ENCODE measurements at places on chromosomes 4 and X.
A peak's percentile ranks its signal among the peaks of the same experiment; 100 is the strongest.

- DNase-seq, result no peak
Observed at GRCh38 chrX:55867181-55867651, 149.7 kb downstream of the RRAGB start.

- no peak for DNase-seq
Observed at GRCh38 chr4:176291748-176292147, 22.7 kb upstream of the ASB5 start.

DNA sequence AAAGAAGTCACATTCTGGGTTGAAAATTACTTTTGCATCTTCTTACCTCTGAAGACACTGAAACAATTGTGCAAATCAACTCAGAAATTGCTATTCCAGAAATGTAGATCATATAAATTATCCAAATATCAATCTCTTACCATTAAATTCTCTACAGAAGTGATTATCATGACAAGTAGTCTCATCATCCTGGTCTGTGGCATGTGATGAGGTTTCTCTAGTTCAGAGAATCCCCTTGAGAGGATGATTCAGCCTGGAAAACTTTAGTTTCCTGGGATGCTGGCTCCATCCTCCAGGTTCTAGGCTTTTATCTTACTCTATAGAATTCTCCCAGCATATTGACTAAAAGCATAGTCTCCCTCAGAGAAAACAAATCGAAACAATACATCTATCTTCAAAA is 76.2 kb upstream of the S100G start:
- DNase-seq, result no peak

- no peak for DNase-seq
Observed at GRCh38 chr4:88457307-88458103, 586 bp downstream of the HERC5 start.

DNA sequence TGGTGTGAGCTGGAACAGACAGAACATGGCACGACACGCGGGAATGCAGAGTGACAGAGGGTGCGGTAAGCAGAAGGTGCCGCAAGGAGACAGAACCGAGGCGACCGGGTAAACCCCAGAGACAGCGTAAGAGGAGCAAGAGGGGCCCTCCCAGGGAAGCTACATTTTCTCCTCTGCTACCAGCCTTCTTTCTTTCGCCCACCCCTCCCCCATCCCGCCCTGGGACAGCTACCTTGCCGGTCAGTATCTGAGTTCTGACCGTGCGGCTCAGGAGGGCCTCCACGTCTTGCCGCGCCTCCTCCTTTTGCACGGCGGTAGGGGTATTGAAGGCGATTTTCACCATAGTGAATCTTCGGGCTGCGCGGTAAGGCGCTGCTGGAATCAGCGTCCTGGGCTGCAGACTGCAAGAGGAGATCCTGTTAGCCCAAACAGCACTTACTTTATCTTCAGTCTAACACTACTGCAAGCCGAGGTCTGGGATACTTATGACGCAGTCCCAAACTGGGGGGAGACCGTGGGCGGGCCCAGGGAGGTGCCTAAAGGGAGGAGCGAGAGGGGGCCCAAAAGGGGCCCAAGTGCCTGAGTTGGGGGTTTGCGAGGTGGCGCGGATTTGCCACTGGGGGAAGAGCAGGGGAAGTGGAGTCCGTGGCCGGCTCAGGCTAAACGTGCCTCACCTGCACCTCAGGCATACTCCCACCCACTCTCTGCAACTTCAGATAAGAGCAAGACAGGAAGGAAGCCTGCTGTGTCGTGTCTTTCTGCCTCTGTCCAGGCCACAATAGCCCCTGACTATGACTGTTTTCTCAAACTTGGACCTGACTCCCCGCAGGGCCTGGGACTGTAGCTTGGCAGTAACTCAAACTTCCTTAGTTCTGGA is at the start of gene ITM2A:
ITM2A (minus strand) TSS at position 462 of the 877 bp plus-strand sequence; CDS start at position 343, 119 bp downstream.
- no peak for DNase-seq

- DNase-seq, result no peak
Observed at GRCh38 chrX:146615628-146616348, 193.8 kb upstream of the CXorf51B start.

GRCh38 chrX:150857453-150857852 is 41.0 kb downstream of the CD99L2 start:
- no peak for DNase-seq

DNA sequence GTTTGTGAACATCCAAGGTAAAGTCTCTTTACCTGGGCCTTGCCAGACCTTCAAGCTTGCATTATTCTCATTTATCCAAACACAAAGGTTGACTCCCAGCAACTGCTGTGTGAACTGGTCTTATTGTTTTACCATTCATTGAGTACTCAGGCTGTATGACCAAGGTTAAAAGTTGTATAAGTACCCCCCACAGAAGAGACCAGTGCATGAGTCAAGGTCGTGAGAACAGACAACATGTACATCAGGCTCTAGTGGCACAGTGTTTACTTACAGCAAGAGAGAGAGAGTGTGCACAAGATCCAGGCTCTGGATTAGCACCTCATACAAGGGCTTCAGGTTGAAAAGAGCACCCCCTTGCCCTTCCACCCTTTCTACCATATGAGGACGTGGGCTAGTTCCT is 77.4 kb upstream of the EFNB1 start:
- DNase-seq, result no peak

DNA sequence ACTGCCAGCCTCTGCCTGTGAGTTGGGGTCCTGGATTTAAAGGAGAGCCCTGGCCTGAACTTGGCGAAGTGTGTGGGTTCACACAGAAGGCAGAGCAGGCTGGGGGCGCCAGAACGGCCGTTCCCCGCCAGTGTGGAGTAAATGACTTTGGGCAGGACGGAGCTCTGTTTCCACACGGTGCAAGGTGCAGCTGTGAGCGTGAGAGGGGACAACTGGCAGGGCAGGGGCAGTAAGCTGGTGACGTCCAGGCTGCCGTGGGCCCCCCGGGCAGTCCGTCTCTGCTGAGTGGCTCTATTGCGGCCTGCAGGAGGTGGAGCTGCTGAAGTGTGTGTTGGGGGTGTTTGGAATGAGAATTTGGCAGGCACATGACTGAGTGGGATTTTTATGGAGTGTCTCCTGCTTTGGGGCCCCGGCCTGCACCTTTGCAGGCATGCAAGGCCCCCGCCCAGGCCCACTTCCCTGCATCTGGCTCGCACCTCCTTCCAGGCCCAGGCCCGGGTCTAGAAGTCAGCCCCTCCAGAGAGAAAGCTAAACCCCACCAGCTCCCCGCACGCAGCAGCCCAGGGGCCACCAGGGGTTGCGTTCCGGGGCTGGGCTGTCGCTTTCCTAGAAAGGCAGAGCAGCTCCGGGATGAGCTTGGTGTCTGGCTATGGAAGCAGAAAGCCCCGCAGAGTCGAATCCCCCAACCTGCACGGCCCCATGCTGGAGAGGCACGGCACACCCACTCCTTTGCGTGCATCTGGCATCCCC is 62.2 kb upstream of the GRPEL1 start:
- DNase-seq, result no peak

- DNase-seq, result peak; percentile 31
Observed at GRCh38 chrX:132615391-132616131, 126.7 kb upstream of the MBNL3 start.

DNA sequence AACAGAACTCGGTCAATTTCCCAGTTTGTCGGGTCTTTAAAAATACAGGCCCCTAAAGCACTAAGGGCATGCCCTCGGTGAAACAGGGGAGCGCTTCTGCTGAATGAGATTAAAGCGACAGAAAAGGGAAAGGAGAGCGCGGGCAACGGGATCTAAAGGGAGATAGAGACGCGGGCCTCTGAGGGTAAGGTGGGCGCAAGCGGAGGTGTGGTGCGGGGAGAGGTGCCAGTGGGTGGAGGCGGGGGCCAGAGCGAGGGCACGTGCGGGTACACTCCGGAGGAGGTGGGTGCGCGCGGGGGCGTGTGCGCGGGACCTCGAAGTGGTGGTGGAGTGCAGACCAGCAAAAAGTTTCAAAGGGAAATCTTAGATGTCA is 787 bp upstream of the TET2 start:
- no peak for DNase-seq

GRCh38 chr4:52951016-52951415 is 88.9 kb downstream of the RASL11B start:
- no peak for DNase-seq

- DNase-seq, result no peak
Observed at GRCh38 chr4:107825072-107825824, 516 bp downstream of the SGMS2 start.

DNA sequence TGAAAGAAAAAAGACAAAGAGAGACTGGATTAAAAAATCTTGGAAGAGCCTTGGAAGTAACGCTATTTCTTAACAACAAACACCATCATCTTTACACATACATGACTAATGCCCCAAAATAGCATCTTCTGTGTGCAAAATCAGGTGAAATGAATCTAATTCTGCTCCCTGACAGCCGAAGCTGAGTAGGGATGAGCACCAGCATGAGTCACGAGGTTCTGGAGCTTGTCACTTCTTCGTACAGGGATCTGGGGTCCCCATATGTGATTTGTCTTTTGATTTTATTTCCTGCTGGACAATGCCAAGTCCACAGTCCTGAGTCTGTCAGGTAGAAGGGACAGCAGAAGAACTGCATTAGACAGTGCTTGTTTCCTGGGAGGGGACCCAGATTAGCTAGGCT is 55.9 kb downstream of the OSTC start:
- no peak for DNase-seq

- DNase-seq, result no peak
Observed at GRCh38 chr4:80133240-80133783, 60.3 kb upstream of the ANTXR2 start.

- no peak for DNase-seq
Observed at GRCh38 chrX:122641136-122641535, 542.9 kb upstream of the GRIA3 start.

DNA sequence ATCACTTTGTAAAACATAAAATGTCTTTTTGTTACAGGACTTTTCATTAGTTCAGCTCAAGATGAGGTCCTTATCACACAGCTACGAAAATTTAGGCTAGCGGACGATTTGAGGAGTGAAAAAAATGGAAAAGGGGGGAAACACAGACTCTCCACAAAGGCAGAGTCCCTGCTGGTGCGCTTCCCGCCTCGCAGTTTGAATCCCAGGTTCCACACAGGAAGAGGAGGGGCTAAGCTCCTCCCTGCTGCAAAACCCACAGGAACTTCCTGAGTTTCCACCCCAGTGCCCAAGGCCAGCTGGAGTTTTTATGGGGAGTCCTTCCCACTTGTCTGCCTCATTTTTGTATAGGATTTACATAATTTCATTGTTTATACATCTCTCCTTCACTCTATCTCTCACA is 11.2 kb downstream of the ADAM29 start:
- DNase-seq, result peak; percentile 32

DNA sequence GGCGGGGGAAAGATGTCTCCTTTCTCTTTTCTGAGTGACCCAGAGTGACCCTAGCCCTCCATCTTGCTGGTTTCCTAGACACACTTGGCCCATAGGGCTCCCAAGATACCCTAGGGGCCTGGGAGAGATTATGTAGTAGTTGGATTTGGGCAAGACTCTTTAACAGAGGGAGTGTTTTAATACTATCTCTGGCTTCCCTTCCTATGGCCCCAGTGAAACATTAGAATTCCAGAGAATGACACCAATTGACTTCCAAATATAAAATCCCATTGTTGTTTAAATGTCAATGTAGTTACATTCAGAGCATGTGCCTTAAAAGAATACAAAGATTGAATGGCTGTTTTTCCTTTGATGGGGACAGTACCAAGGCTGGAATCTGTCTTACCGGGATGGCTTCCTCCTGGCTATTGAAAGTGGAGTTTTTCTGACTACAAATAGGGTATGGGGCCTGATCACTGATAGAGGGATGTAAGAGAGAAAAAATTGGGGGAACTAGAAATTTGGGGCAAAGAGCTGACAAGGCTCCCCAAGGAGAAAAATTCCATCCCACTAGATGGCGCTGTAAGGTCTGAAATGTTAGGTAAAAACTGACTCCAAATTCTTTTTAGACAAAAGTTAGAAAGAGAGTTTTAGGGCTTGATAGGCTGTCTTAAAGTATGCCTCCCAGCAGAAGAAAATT is 10.7 kb downstream of the TENT5D start:
- no peak for DNase-seq

DNA sequence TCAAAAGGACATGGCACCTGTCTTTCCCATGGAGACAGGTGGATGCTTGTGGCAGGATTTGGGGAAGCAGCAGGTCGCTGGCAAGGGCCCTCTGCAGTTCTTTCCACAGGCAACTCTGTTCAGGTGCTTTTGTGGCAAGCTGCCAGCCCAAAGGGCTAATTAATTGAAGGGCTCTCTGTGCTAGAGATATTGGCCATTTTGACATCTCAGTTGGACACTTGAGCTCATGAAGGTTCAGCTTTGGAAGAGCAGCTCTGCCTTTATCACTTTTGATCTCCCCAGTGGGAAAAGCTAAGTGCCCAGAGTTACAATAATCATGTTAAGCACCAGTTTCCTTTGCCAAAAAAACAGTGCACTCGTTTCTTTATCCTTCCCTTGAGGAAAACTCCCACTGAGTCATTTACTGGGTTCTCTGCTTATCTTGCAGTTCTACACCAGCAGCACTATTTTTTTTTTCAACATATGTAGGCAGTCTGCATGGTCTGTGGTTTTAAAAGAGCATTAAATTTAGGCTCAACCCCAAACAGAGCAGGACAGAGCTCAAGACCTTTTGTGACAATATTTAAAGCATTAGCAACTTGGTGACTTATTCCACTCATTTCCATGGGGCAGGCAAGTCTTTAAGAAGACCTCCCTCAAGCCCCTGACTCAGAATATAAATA is 336.4 kb upstream of the RASGEF1B start:
- no peak for DNase-seq

- no peak for DNase-seq
Observed at GRCh38 chrX:53704854-53705253, 18.3 kb upstream of the HUWE1 start.

- no peak for DNase-seq
Observed at GRCh38 chr4:24266951-24267722, 317.2 kb downstream of the DHX15 start.

- no peak for DNase-seq
Observed at GRCh38 chr4:141630854-141631253, 5.5 kb upstream of the IL15 start.

DNA sequence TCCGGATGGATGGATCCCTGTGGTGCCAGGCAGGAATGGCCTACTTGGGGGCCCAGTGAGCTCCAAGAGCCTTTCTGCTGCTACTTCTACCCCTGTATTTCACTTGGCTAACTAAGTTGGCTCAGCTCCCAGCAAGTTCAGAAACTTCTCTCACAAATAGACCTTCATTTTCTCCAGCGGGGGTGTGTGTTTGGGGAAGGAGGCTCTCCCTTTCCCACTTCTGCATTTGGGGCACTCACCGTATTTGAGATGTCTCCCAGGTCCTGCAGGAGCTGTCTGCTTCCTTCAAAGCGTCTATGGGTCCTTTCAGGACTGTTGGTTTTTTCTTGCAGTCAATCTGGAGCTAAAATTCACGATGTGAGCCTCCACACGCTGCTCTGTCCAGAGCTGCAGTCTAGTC is 197.7 kb downstream of the SPANXN3 start:
- DNase-seq, result no peak

GRCh38 chrX:65744965-65745364 is 77.5 kb downstream of the MSN start:
- DNase-seq, result no peak

GRCh38 chr4:99629962-99630554 is 27.6 kb downstream of the C4orf54 start:
- DNase-seq, result no peak

Measured in NCI-H446 (cell line).